ENCODE measurements at places on chromosomes 16 and 17.
A peak's percentile ranks its signal among the peaks of the same experiment; 100 is the strongest.

GRCh38 chr17:45968732-45969131, 30.3 kb upstream of the STH start:
- no peak for DNase-seq

DNA sequence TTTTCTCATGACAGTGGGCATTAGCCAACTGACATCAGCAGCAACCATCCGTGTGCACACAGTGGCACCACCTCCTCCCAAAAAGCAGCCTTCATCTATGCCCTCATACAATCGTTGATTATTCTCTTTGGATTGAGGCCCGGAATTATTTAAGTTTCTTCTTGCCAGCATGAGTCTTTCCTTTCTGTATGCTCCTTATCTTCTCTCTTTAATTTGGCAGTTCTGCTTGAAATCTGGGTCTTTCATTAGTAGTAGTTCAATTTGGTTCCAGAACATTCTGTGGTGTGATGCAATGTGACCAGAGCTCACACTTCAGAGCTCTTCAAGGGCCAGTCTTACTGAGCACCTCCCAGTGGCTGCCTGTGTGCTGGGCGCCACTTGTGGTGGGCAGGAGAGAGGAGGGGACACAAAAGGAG, 52.2 kb upstream of the STH start:
- DNase-seq: no peak

DNA sequence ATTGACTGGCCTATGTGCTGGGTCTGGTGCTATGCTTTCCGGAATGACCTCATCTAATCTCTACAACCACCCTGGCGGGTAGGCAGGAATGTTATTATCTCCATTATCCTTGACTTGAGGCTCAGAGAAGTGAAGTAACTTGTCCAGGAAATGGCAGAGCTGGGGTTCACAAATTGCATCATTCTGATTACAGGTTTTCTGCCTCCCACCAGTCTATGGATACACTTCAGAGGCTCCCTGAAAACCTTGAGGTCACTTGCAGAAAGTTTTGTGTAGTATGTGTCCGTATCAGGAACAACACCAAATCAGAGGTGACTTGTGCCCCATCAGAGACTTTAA, 19.1 kb downstream of the NOD2 start:
- no peak for DNase-seq

GRCh38 chr16:87693827-87694226, 72.0 kb downstream of the KLHDC4 start:
- no peak for DNase-seq

- DNase-seq: no peak
Observed at GRCh38 chr17:47808036-47808829, 13.4 kb downstream of the OSBPL7 start.

DNA sequence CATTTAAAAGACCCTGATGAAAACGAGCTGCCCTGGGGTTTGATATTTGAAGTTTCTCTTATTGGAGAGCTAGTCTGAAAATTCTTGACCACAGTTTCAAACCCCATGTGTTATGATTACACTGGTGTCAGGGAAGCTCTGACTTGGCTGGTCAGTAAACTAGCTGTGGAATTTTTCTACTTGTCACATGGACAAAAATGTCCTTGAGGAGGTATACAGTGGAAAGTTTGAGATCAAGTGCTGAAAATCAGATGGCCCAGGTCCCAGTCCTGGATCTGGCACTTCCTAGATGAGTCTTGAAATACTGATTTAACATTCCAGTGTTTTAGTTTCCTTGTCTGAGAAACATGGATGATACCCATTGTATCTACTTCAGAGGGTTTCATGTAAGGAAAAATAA, 30.7 kb upstream of the SOX9 start:
- DNase-seq: no peak

GRCh38 chr16:84931107-84931494, 80.2 kb downstream of the ZDHHC7 start:
- no peak for DNase-seq

- no peak for DNase-seq
Observed at GRCh38 chr17:46771561-46772474, 46.7 kb downstream of the WNT3 start.

GRCh38 chr17:39745335-39746144, 7.8 kb downstream of the GRB7 start:
- DNase-seq: no peak

- no peak for DNase-seq
Observed at GRCh38 chr17:10741416-10742135, 11.8 kb upstream of the TMEM220 start.

- DNase-seq: no peak
Observed at GRCh38 chr17:32426894-32427293, 17.4 kb upstream of the PSMD11 start.

DNA sequence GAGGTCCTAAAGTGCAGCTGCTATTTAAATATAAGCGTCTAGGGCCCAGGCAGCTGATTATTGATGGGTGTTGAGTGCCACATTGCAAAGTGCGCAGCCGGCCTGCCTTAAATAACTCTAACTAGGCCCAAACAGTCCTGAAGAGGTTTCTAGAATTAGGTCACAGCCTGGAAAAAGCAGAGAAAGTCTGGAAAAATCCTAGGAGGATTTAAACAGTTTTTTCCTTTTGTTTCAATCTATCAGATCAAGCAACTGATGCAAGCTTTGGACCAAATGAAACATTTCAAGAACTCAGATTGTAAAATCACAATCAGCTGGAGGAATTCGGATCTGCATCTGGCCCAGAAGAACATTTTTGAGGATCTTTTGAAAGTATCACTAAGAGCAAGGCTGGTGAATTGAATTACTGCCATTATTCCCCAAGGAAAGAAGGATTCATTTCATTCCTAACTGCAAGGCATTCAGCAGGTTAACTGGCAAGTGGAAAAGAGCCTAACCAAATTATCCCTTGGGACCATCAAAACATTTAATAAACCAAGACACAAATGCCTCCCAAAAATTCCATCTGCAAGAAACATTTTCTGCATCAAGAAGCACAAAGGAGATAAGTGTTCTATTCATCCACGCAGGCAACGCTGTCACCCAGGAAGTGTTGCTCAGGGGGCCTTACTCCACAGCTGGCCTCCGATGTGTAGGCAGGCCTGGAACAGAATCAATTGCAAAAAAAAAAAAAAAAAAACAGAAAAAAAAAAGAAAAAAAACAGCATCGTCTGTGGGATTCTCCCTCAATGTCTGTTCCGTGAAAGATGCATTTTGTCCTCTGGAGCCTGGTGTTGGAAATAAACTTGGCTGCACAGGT, 46.1 kb downstream of the IRX3 start:
- no peak for DNase-seq

DNA sequence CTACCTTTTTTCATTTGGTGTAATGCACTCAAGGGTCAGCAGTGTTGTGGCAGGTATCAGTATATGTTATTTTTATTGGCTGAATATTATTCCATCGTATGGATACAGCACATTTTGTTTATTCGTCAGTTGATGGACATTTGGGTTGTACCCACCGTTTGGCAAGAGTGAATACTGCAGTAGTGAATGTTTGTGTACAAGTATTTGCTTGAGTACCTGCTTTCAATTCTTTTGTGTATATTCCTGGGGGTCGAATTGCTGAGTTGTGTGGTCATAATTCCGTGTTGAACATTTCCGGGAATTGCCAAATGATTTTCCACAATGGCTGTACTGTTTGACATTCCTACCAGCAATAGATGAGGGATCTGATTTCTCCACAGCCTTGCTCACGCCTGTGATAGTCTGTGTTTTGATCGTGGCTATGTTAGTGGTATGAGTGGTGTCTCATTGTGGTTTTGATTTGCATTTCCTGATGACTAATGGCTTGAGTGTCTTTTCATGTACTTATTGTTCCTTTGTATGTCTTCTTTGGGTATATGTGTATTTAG, 108.4 kb downstream of the OR1D5 start:
- DNase-seq: no peak

DNA sequence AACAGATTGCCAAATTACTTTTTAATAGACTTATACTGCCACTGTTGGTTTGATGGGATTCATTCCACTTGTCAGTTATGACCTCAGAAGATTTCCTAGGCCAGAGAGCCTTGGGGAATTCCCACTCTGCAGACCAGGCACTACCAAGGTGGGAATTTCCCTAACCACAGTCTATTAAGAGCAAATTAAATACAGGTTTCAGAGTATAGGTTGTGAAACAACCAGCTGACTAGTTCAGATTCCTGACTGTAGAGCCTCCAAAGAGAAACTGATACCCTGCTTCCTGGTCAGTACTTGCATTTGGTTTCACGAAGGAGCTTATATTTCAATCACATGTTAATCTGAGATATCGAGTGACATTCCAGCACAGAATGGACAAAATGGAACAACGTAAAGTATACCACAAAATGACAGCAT, 186.5 kb downstream of the STX8 start:
- no peak for DNase-seq

DNA sequence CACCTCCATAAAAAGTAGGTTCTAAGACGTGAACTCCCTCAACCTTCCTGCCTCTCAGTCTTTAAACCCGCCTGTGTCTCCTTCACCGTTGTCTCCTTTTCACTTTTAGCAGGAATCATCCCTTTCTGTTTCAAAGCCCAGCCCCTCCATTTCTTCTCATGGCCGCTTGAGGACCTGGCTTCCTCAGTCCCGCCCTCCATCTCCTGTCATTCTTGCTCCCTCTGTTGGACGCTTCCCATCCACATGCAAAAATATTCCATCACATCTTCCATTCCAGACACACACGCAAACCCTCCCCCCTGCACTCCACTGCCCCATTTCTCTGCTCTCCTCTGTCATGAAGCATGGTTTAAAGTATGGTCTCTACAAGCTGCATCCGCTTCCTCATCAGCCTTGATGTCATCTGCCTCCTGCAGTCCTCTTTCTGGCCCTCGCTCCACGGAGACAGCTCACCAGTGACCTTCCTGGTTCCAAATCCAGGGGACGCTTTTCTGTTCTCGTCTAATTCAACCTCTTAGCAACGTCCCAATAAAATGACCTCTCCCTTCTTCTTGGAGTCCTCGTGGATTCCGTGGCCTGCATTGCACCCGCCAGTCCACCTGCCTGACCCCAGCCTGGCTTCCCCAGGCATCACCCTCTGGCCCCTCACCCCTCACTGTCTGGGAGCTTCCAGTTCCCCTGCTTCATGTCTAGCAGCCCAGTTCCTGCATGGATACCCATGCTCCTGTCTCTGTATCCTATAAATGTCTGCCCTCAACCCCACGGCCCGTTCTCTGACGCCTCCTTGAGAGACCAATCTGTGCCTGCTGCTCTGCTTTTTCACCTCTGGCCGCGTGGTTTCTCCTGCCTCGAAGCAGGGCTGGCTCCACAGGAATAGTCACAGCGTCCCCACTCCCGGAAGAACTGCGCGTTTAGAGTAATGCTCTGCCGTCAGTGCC, 26.2 kb downstream of the ANKRD40 start:
- DNase-seq: peak; percentile 52

DNA sequence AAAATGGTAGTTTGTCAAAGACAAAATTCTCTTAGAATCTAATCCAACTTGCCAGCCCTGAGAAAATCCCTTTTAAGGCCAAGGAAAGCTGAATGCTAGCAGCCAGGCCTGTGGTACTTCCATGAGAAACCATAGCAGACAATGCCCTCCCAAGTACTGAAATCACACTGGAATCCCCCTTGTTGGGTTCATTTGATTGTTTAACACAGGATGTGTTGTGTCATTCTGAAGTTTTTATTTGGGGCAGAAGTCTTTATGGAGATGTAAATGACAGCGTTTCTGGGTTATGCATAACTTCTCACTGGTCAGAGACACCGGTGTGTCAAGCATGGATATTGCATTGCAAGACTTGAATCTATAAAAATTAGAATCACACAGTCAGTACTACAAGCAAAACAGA, 6.0 kb upstream of the ARL2BP start:
- DNase-seq: no peak

GRCh38 chr17:49198211-49198610, 12.2 kb downstream of the GNGT2 start:
- no peak for DNase-seq

GRCh38 chr16:68659412-68660358, 14.6 kb downstream of the CDH3 start:
- DNase-seq: no peak

DNA sequence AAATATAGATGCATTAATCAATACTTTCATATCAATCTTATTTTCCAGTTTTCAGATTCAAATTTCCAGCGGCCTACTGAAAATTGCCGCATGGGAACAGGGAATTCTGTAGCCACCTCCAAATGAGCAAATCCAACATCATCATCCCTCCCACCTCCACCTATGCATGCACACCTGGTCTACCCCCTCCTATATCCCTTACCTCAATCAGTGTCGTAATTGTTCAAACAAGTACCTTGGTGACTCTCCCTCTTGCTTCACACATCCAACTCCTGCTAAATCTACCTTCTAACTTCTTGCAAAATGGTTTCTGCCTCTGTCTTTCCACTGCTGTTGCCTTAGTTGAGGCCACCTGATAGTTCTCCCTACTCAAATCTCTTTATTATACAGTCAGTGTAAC, 160.1 kb downstream of the SOX9 start:
- DNase-seq: no peak

DNA sequence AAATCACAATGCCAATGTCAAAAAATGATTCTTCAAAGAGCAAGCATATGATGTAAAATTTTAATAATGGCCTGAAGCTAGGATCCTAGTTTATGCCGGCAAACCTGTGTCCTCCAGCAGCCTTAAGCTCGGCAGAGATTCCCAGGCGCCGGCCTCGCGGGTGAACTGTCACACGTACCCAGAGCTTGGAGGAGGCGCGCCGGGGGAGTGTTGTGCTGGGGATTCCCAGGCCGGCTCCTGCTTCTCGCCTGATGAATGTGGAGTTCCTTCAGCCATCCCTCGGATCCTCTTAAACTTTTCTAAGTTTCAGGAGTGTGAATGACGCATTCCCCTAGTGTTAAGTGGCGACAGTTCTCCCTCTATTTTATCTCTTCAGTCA, 19.1 kb upstream of the NTN1 start:
- DNase-seq: no peak

- no peak for DNase-seq
Observed at GRCh38 chr16:7614021-7614795, 281.6 kb downstream of the RBFOX1 start.

GRCh38 chr17:72233986-72234385, 113.2 kb downstream of the SOX9 start:
- DNase-seq: no peak

DNA sequence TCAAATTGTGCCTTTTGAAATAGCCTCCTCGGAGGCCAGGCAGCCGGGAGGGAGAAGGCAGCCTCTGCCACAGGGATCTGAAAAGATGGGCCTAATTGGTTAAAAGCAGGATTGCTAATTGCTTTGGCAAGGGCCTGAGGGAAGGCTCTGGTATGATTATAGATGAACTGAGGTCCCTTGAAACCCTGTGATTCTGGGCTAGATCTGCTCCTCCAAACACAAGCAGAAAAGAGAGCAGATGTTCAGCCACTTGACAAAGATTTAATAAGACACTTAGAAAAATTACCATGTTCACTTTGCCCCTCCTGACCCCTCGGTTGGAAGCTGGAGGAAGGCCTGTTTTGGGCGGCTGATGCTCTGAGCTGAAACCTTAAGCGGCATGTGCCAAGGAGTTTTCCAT, 209.5 kb upstream of the MPHOSPH6 start:
- peak; percentile 23 for DNase-seq

GRCh38 chr16:27985981-27986380, 77.5 kb downstream of the GSG1L start:
- DNase-seq: no peak

- no peak for DNase-seq
Observed at GRCh38 chr17:69232650-69233049, 4.0 kb upstream of the ABCA10 start.
